ENCODE measurements at places on chromosomes 13 and 19.
A peak's percentile ranks its signal among the peaks of the same experiment; 100 is the strongest.

- DNase-seq, result peak; percentile 46
Observed at GRCh38 chr13:73708393-73708985, 425.7 kb downstream of the KLF12 start.

DNA sequence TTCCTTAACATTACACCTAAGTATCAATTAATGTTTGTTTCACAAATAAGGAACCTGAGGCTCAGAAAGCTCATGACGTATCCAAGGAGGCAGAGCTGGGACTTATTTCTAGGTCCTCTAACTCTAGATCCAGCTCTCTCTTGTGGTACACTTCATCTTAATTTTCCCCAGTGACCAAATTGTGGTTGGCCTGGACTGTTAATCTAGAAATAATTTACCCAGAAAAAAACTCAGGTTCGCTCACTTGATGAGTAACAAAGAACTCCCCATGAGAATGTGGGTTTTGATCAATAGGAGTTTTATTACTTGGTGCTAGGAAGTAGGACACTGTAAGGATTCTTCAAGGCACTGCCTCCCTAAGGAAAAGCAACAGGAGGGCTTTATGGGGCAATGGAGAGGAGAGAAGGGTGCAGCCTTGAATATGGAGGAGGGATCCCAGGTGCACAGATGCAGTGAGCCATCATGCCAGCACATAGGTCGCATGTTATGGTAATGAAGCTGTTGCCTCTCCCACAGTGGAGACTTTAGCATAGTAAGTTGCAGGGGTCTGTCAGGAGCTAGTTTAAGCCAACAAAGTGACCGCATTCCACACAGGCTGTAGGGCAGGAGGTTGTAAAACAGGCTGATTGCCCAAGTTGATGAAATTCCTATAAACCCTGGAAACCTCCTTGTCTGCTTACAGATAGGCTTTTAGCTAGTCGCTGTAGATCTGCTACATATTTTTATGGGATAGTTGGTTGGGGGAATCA, 14.7 kb downstream of the RAP2A start:
- DNase-seq, result no peak

- DNase-seq, result no peak
Observed at GRCh38 chr13:113454936-113455335, 1.6 kb upstream of the ADPRHL1 start.

GRCh38 chr19:33887891-33888290, 91.2 kb downstream of the KCTD15 start:
- DNase-seq, result no peak

- DNase-seq, result no peak
Observed at GRCh38 chr13:77033717-77034302, 6.9 kb upstream of the FBXL3 start.

GRCh38 chr19:30799865-30800755, 427.9 kb downstream of the ZNF536 start:
- DNase-seq, result peak; percentile 23

DNA sequence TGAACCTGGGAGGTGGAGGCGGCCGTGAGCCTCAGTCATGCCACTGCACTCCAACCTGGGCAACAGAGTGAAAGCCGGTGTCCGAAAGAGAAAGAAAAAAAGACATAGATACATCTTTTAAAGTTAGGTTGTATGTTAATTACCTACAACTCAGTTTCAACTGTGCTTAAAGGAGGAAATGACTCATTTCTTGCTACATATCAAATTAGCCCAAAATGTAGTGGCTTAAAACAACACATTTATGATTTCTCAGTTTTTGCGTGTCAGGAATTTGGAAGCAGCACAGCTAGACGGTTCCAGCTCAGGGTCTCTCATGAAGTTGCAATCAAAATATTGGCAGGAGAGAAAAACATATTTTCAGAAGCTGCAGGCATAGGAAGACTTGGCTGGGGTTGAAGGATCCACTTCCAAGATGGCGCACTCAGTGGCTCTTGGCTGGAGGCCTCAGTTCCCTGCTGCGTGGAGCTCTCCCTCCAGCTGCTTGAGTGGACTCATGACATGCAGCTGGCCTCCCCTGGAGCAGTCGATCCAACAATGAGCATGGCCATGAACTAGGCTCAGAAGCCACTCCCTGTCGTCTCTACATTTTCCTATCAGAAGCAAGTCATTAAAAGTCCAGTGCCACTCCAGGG, 7.1 kb downstream of the LDLR start:
- no peak for DNase-seq

- DNase-seq, result no peak
Observed at GRCh38 chr13:72199640-72200039, 332.6 kb upstream of the DACH1 start.

- DNase-seq, result no peak
Observed at GRCh38 chr19:4113398-4114088, 10.4 kb downstream of the MAP2K2 start.

DNA sequence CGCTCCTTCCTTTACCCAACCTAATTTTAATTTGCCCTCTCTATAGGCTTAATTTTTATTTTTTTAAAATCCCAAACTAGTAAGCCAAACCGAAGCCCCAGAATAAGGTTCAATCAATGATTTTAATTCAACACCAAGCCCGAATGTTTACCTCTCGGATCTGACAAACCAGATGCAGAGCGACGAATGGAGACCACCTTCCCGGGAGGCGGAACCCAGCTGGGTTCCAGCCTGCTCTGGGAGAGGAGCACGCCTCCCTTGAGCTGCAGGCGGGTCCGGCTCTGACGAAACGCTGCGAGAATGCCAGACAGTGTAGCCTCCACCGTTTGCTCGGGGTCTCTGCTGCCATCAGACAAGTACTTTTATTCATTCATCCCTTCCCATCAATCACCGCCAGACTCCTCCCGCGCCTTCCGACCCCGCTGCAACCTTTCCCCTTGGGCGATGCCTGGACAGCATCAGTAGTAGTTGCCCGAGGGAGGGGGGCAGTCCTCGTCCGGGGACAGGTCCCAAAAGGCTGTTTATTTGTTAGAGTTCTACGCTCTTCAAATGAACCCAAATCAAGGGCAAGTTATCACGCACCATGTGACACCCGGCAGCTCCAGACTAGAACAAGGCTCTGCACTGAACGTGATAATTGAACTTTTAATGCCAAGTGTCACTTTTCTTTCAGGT, 752 bp upstream of the EDNRB start:
- no peak for DNase-seq

GRCh38 chr13:34037636-34038540, 219.9 kb downstream of the RFC3 start:
- peak; percentile 20 for DNase-seq

- no peak for DNase-seq
Observed at GRCh38 chr13:53197424-53197823, 168.8 kb downstream of the OLFM4 start.

- DNase-seq, result no peak
Observed at GRCh38 chr13:63175536-63175935, 1759.9 kb upstream of the PCDH20 start.

DNA sequence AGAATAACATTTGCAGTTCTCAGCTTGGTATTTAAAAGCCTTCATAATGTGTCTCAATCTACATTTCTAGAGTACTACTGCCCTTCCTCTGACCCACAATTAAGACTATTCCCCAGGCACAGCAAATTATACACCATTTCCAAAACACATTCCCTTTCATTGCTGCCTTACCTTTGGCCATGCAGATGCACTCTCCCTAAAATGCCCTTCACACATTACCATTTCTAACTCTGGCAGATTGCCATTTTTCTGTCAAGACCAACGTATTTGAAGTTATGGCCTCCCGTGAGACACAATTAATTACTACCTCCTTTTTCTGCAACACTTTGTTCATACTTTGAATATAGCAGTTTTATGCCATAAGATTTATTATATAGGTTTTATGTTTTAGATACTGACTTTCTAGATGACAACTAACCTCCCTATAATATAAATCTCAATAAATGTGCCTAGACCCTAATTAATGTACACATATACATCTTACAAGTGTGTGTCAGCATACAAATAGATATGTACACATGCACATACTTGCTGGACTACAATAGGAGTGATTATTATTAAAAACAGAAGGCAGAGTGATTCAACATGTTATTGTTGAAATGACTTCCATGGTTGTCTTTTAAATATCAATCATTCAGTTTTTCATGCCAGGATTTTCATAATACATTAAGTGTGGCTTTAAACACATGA, 2902.5 kb downstream of the PCDH9 start:
- no peak for DNase-seq

DNA sequence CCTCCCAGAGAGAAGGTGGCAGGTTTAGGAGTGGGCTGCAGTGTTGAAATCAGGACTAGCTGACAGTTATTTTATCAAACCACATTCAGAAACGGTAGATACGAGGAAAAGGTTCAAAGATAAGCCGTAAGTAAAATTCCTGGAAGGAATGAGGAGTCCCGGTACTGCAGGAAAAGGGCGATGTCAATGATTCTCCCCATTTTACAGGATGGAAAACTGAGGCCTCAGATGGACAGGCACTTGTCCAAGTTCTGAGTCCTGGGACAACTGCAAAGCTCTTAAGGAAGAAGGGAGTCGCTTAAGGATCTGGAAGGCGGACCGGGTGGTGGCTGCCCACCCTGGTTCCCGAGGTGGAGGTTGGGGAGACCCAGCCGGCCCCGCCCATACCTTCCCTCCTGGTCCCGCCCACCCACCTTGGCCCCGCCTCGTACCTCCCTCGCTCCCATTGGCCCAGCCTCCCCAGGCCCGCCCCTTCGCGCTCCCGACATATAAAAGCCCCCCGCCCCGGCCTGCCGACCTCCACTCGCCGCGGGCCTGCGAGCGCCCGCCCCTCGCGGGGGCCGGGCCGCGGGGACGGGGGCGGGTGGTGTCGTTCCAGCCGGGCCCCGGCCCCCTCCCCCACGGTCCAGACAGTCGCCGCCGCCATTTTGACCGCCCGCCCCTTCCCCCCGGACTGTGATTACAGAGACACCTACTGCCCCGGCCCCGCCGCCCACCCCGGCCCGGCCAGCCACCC, 603 bp downstream of the RFX1 start:
- peak; percentile 74 for DNase-seq

DNA sequence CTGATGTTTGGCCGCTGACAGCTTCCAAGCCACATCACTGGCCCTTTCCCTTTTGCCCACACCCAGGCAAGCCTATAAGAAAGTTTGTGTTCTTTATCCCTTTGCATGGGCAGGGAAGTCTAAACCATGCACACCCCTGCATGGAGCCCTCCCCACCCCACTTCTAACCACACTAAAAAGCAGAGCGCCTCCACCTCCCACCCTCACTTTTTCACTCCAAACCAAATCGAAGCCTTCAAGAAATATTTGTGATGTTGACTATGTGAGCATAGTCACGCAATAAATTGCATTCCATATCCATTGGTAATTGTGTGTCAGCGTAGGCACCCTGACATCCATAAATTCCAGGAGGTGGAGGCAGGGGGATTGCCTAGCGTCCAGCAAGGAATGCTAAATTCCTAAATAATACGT, 104.4 kb upstream of the LSM14A start:
- no peak for DNase-seq

- DNase-seq, result no peak
Observed at GRCh38 chr13:55553701-55554100, 1587.0 kb upstream of the PRR20A start.

DNA sequence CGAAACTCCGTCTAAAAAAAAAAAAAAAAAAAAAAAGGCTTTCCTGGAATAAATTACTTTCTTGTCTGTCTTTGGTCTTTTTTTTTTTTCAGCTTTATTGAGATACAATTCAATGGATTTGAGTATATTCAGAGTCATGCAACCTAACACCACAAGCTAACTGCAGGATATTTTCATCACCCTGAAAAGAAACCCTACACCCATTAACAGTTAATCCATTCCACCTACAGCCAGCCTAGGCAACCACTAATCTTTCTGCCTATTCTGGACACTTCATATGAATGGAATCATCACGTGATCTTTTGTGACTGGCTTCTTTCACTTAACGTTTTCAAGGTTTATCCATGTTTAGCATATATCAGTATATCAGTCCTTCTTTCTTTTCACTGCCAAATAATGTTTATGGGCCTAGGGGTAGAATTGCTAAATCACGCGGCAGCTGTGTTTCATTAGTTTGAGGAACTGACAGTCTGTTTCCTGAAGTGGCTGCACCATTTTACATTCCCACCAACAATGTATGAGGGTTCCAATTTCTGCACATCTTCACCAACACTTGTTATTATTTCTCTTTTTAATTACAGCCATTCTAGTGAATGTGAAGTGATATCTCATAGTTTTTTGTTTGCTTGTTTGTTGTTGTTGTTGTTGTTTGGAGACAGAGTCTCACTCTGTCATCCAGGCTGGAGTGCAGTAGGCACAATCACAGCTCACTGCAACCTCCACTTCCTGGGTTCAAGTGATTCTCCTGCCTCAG, 19.9 kb downstream of the LRFN3 start:
- no peak for DNase-seq

DNA sequence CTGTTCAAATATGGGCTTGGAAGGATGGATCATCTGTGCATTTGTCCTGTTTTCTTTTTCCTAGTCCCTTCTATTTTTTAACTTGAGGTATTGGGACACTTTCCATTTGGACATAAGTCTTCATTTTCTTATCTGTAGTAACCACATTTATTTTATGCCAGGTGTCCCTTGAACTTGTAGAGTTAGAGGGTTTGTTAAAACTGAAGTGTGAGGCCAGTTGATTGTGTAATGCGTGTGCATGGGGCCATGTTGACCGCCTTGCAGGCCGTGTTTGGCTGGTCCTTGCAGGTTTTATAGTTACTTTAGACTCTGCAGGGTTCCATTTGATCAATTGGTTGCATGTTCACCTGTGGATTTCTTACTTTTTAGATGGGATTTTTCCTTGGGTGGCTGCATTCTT, 21.0 kb downstream of the SAE1 start:
- no peak for DNase-seq

DNA sequence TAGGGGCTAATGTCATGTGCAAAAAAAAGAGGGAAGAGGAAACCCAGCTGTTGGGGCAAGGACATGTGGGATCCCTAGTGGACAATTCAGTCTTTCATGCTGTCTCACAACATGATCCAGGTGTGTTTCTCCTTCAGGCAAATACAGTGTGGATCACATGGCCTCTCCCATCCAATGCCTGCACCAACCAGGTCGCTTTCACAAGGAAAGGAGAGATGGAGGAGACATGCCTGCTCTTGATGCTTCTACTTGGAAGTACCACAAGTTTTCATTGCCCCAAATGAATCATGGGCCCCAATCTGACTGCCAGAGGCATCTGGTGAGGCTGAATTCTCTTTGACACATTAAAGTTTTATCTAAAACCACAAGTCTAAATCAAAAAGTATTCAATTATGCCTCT, 82.1 kb downstream of the DLEU7 start:
- no peak for DNase-seq

DNA sequence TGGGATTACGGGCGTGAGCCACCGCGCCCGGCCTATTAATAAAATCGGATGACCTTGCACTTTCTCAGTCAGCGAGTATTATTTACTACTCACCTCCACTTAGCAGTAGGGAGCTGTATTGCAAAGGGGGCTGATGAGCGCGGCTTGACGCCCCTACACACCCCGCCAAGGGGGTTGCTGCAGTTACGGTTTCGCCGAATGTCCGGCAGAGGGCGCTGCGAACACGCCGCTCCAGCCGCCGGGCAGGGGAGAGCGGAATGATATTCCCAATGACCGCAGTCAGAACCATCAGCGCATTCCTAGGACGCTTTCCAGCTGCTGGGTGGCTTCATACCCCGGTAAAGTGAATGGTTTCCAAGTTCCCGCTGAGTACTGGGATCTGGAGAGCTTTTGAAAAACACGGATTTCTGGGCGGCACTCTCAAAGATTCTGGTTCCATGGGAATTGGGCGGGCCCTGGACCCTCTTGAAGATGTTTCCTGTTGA, 30.0 kb upstream of the TPT1 start:
- peak; percentile 68 for DNase-seq
